Aorta (tissue), 5 donors: ENCODE measurements at places on chromosomes 12 and 14. TPM values are rescaled to one million over a fixed set of nuclear protein-coding genes. Genes with fewer than 3 reads are reported as not detected.

The ATXN7L3B gene
- 21.5 TPM for total RNA-seq

The DEPDC4 gene
- 0.29 TPM for total RNA-seq

The SYT10 gene
- total RNA-seq: not detected

GRCh38 chr12:90163975-90164374 lies 455.3 kb upstream of the ATP2B1 start:
- no peak for DNase-seq

- peak; percentile 36 for DNase-seq
Measured at GRCh38 chr14:104314251-104314941, 176.0 kb downstream of the KIF26A start.

DNA sequence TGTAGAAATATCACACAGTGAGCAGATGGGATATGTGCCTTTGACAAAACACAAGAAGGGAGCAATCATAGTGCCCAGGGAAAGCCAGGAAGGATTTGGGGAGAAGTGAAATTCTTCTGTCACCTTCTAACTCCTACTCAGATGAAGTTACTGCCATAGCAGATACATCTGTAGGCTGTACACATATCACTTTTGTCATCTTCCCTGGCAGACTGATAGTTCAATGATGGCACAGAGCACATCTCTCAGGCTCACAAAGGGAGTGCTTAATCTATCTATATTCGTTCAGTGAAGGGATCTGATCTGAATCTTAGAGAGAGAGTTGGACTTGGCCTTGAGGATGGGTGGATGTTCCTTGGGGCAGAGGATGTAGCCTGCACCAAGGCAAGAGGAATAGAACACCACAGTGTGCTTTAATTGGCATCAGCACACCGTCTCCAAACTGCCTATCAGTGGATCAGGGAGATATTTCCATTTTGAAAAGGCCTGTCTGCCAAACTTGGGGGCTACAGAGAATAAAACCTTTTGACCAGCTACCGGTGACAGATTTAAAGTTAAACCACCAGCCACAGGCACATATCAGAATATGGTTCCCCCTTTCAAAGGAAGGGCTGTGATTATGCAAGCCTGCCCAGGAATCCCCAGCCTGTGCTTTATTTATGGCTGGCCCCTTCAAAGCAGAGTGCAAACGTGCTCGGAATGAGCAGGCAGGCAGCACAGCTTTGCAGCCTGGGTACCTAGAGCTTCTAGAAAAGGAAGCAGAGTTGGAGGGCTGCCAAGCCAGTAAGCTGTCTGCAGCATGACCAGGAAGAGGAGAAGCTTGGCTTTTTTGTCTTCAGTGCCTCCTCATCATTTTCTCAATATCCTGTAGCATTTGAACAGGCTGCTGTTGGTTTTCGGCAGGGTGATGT lies 165.5 kb upstream of the DYRK2 start:
- DNase-seq: peak; percentile 79

DNA sequence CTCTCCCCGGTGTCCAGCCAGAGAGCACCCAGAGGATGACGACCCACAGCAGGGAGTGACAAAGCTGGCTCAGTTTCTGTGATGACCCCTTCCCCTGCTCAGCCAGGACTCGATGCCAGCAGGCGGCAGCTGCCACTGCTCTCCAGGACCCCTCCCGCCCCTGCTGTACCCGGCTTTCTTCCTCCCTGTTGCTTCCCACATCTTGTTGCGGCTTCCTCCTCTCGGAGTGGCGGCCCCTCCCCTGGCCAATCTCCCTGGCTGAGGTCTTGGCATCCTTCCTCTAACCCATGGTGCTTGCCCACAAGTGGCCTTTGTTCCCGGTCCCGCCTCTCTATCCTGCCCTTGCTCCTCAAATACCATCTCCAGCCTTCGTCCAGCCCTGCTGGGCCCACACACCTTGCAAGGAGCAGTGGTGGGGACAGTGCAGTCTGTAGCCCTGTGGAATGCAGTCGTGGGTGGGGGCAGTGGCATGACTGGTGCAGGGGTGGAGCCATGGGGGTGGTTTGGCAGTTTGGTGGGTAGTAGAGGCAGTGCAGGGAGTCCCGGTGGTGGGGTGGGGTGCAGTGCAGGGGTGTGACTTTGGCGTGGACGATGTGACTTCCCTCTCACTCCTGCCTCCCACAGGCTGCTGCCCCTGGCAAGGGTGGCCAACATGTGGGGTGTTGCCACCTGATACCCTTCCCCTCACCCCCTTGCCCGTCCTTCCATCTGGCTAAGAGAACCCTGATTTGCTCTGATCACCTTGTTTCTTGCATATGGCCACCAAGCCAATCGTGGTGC lies 16.3 kb upstream of the BEGAIN start:
- peak; percentile 61 for DNase-seq
